Putamen (tissue), 1 donor: ENCODE measurements at places on chromosomes 5 and 9.
A peak's percentile ranks its signal among the peaks of the same experiment; 100 is the strongest.

GRCh38 chr5:61590473-61590872, 258.4 kb downstream of the ZSWIM6 start:
- DNase-seq = no peak

- no peak for DNase-seq
These were observed 42.6 kb upstream of the BICD2 start for GRCh38 chr9:92807031-92807756.

- DNase-seq = no peak
These were observed 896.9 kb upstream of the DMAC1 start for GRCh38 chr9:8696516-8696915.

GRCh38 chr5:55030676-55031369, 6.8 kb downstream of the GZMK start:
- no peak for DNase-seq

- DNase-seq = no peak
These were observed 17.2 kb downstream of the MED10 start for GRCh38 chr5:6361101-6361500.

DNA sequence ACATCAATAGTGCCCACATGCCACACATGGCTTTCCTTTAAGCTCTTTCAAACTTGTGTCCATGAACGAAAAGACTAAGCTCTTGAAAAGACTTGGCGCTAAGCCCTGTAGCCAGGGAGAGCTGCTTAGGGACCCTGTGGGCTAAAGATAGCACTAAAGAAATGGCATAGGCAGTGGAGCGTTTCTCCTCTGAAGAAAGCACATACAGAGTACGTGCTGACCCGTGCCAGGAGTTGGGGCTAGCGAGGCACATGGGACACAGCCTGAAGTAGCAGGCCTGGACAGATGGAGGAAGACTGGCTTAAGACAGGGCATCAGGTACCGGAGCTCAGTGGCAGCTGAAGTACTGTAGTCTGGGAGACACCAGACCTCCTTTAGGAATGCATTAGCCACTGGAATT, 39.7 kb downstream of the ADGRV1 start:
- no peak for DNase-seq

DNA sequence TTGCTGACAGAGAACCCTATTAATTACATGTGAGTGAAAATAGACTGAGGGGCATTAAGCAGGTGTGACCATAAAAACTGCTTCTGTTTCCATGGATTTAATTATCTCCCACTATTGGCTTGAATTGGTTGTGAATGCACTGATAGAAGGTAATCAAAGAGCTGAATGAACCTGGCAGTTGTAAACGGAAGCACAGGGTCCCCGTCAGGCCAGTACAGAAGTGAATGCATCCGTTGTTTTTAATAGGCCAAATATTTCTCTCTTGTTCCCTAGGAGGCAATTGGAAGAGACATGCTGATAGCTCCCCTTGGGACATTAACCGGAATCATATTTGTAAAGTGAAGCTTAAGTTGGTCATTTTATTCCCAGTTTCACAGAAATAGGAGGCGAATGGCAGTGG, 147.0 kb downstream of the CAVIN4 start:
- no peak for DNase-seq

DNA sequence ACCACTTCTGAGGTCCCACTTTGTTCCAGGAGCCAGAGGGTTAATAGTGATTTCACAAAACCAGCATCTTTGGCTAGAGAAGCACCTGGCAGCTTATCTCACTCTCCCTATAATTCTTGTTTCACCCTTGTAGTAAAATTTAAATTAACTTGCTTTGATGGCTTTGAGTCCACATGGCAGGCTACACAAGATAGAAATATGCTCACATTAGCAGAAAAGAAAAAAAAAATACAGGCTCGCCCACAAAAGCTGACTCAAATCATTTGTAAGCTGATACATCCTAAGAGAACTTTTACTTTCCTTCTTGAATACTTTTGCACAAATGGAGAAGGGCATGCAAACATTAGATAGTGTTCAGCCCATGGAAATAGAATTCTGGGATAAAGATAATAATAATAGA, 36.2 kb downstream of the TNFSF15 start:
- DNase-seq = no peak

GRCh38 chr9:90659650-90660364, 17.2 kb upstream of the DIRAS2 start:
- no peak for DNase-seq

DNA sequence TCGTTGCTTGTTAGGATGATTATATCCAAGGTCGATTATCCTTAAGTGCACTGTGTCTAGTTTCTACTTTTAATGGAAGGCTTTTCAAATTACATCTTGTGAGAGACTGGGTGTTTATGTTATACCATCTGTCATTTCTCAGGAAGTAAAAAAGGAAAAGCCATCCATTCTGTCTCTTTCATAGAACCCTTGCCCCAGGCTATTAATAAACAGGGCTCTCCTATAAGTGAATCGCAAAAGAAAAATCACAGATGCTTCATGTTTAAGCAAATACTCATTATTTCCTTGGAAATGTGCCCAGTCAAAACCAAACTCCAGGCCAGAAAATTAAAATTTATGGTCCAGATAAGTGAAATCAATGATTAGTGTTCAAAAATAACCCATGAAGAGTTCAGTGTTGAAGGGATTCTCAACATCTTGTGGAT, 58.1 kb downstream of the STARD4 start:
- no peak for DNase-seq

DNA sequence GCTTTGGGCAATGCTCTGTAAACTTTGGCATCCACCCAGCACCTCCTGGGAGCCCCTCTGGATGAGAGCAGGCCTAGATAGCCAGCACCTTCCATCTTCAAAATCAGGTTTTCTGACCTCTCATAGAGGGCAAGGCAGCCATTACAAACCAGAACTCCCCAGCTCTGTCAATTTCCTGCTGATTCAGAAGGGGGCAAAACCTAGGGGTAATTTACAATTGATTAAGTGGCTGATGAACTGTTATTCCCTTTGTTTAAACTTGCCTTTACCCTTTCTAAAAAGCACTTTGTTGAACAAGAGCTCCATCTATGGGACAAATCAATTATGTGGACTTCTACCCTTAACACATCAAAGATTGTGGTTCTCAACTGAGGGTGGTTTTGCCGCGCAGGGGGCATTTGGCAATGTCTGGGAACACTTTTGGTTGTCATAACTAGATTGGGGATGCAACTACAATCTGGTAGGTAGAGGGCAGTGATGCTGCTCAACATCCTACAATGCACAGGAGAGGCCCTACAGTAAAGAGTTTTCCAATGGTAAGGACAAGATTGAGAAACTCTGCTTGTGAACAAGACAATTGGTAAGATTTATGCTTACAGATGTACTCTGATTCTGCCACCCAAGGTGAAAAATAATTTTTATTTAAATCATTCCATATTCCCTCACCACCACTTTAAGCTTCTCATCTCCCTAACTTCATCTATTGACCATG, 184.1 kb downstream of the MARCHF11 start:
- peak; percentile 11 for DNase-seq

GRCh38 chr5:161258438-161258837, 288.1 kb downstream of the GABRB2 start:
- DNase-seq = no peak

DNA sequence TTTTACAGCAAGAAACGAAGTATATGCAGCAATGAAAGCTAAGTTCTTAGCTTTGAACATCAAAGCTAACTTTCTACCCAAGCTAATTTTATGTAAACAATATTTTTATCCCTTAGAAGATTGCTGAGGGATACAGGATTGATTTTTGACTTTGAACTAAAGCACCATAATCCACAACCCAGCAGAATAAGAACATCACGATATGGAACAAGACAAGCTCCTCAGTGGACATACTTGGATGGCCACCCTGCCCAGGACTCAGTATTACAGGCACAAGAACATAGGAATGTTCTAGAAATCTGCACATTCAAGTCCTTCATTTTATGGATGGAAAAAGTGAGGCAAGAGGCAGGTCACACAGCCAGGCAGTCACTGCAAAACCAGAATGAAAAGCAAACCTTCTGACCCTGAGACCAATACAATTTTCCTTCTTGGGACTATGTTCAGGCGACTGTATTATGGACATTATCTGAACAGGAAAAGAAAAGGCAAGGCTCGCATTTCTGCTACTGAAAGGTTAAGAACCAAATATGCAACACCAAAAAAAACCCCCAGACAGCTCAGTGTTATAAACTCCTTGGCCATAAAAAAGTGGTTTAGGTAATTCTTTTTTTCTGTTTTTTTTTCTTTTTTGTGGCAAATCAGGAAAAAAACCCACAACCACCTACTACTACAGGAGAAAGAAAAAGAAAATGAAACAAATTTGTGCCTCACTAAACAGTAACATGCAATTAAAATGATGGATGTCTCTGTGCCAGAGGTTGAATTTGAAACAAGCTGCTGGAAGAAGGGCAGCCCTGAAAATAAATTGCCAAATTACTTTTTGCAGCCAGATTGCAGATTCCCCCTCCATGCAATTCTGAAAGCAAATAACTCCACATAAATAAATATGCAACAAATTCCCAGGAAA, 25.4 kb downstream of the EPB41L4B start:
- DNase-seq = no peak
